ENCODE measurements at places on chromosomes 5 and 9. TPM values are rescaled to one million over a fixed set of nuclear protein-coding genes. Genes with fewer than 3 reads are reported as not detected.

TTC1 gene
- 54.1 TPM for polyA plus RNA-seq

CDH18 gene
- 0.55 TPM for polyA plus RNA-seq

PFN3 gene
- 3.2 TPM for polyA plus RNA-seq

LRRC19 gene
- 16.4 TPM for polyA plus RNA-seq

RETREG1 gene
- 50.5 TPM for polyA plus RNA-seq

SPEF2 gene
- 71.2 TPM for polyA plus RNA-seq

MPDZ gene
- polyA plus RNA-seq = 52.2 TPM

SMIM32 gene
- 8.8 TPM for polyA plus RNA-seq

EQTN gene
- 0.62 TPM for polyA plus RNA-seq

CLINT1 gene
- 141 TPM for polyA plus RNA-seq

NMUR2 gene
- polyA plus RNA-seq = 0.26 TPM

LCN1 gene
- polyA plus RNA-seq = not detected

PHYHD1 gene
- polyA plus RNA-seq = 62.8 TPM

NEURL1B gene
- 14.7 TPM for polyA plus RNA-seq

PCDHA6 gene
- polyA plus RNA-seq = 0.40 TPM

MATR3 gene
- polyA plus RNA-seq = 661 TPM

ABLIM3 gene
- 1.3 TPM for polyA plus RNA-seq

HMMR gene
- polyA plus RNA-seq = 22.6 TPM

TXNDC8 gene
- not detected for polyA plus RNA-seq

LCN15 gene
- not detected for polyA plus RNA-seq

CARTPT gene
- polyA plus RNA-seq = not detected

ENTPD2 gene
- 4.3 TPM for polyA plus RNA-seq

PAPPA gene
- 6.5 TPM for polyA plus RNA-seq
